ENCODE measurements at places on chromosomes 1 and 21. TPM values are rescaled to one million over a fixed set of nuclear protein-coding genes. Genes with fewer than 3 reads are reported as not detected.

HSD3B1 gene
- polyA plus RNA-seq = not detected

GBP2 gene
- polyA plus RNA-seq = 96.0 TPM

RNF186 gene
- not detected for polyA plus RNA-seq

SLC9C2 gene
- polyA plus RNA-seq = not detected

ARHGAP30 gene
- polyA plus RNA-seq = 9.8 TPM

FHAD1 gene
- 0.30 TPM for polyA plus RNA-seq

HTR6 gene
- polyA plus RNA-seq = not detected

TNFAIP8L2 gene
- polyA plus RNA-seq = 20.4 TPM

C1QB gene
- polyA plus RNA-seq = 288 TPM
